ENCODE measurements at places on chromosomes 4 and X. TPM values are rescaled to one million over a fixed set of nuclear protein-coding genes. Genes with fewer than 3 reads are reported as not detected.

Gene CLCN5
- 26.3 TPM for total RNA-seq

Gene EGF
- 3.0 TPM for total RNA-seq

Gene ASB11
- total RNA-seq: 0.74 TPM

Gene PNCK
- total RNA-seq: 10.3 TPM

Gene GRSF1
- total RNA-seq: 75.6 TPM

Gene SHROOM2
- 5.8 TPM for total RNA-seq

Gene ODAM
- not detected for total RNA-seq

Gene PPBP
- 6.5 TPM for total RNA-seq

Gene STPG2
- 1.0 TPM for total RNA-seq

Gene HSFX2
- total RNA-seq: 0.95 TPM

- no peak for DNase-seq
These were observed 101.2 kb downstream of the ZNF674 start for GRCh38 chrX:46444011-46444410.

DNA sequence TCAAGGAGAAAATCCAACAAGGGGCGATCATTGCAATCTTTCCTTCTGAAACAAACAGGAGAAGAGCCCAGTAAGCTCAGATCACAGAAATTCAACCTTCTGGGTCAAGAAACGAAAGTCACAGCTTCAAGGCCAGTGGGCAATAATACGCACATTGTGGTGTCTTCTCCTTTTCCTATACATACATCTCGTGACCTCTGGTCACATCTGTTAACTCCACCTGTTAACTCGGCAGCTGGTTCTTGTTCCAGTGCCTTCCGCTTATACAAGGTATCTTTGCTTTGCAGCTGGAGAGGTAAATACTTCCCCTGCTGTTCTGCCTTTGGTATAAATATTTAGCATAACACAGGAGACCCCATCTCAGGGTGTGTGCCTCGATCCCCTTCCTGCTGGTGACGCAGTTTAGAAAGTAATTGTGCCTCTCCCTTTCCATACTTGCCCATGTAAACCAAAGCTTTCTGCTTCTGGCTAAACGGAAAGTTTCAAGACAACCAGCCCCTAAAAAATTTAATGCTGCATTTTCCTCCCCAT is 45.0 kb downstream of the CCDC149 start:
- DNase-seq: no peak

DNA sequence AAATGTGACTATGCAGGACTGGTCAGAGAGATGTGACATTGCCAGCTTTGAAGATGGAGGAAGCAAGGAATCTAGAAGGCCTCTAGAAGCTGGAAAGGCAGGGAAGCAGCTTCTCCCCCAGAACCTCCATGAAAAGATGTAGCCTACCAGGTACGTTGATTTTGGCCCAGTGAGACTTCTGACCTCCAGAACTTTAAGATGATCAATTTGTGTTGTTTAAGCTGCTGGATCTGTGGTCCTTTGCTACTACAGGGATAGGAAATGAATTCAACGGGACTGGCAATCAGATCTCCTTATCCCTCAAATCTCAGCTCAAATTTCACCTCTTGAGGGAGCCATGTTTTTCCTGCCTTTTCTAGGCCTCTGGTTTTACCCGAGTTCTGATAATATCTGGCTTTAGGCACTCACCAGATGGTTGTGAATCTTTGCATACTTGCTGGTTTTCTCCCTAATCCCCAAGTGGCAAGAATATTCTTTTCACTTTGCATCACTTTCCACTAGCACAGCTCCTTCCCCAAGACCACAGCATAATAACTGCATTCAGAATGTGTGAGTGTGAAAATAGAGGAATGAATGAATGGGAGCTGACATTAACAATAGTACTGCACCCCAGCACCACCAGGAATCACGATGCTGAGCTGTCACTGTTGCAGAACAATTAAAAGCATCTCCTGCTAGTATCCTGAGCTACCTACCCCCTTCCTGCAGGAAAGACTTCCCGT is 25.5 kb upstream of the TMSB4X start:
- no peak for DNase-seq

DNA sequence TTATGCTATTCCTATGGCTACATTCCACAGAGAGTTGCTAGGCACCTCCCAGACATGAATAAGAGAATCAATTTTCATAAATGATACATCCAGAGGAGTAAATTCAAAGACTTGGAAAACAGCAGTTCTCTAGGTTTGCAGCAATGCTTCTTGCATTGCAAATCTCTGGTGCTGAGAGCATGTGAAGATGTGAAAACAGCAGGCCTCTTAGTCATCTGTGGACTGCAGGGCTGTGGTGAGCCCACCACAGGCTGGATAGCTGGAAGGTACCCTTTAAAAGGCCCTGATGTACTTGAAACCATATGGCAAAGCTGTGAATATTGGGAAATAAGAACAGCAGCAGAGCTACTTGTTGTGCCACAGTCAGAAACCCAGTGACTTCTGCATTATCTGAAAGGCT is 2135.9 kb downstream of the ARAP2 start:
- DNase-seq: no peak

GRCh38 chr4:60812811-60813210 is 387.3 kb upstream of the ADGRL3 start:
- DNase-seq: no peak

DNA sequence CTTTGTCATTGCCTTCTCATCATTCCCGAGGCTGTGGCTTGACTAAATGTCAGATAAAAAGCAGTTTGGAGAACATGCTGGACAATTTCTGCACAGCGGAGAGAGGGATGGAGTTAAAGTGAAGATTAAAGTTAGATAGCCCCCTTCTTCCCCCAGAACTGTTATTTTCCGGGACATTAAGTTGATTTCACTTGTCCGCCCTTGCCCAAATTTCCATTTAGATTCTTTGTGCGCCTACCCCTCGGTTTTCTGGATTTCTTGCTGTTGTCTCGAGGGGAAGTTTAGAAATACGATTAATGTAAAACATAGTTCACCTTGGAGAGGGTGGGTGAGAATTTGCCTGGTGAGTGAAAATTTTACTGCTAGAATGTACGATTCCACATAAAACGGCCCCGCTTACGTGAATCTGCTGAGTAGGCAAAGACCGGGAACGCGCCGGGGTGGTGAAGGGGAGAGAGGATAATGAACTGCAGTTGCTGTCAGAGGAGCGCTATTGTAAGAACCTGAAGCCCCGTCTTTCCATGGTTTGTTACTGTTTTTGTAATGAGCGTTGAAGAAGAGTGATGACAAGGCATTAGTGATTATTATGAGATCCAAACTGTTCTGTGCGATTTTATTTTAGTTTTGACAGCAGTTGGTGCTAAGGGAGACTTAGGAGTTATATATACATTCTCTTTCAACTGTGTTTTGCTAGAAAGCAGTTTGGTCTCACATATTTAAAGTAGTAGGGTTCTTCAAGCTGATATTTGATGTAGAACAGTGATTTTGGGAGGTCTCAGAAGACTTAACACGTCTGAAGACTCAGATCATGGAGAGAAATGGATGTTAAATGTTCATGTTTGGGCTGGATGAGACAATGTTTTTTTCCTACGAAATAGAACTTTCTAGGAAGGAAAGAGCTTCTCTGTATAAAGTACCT is 73.0 kb downstream of the AFF1 start:
- DNase-seq: no peak

DNA sequence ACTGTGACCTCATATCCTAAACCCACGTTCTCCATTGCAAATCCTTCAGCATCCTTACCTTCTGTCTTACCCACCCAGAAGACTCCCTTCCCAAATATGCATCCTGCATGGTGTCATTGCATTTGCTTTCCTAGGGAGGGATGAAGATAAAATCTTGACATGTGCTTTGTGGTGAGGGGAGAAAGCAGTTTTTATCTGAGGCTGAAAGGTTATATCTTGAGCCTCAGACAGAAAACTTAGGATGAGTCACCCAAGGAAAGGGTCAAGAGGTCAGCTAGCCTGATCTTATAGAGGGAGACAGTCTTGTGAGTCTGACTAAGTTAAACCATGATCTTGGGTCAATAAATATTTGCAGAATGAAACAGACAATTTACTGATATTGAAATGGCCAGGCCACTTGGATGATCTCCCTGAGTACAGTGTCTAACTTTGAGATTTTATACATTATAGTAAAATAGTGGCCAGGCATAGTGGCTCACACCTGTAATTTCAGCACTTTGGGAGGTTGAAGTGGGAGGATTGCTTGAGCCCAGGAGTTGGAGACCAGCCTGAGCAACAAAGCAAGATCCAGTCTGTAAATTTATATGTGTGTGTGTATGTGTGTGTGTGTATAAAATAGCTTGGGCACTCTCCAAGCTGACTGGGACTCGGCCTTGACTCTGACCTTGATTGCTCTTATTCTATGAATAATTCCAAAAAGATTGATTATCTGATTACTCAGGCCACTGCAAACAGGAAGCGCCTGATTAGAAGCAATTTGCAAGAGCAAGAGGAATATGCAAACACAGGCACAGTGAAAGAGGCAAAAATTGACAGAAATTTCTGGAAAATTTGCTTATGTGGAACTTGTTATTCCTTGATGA is 15.4 kb upstream of the FAM9C start:
- DNase-seq: no peak

GRCh38 chr4:123870216-123870876 is 473.8 kb downstream of the SPRY1 start:
- DNase-seq: no peak

- DNase-seq: no peak
These were observed 19.1 kb upstream of the ARSJ start for GRCh38 chr4:113998531-113998930.

DNA sequence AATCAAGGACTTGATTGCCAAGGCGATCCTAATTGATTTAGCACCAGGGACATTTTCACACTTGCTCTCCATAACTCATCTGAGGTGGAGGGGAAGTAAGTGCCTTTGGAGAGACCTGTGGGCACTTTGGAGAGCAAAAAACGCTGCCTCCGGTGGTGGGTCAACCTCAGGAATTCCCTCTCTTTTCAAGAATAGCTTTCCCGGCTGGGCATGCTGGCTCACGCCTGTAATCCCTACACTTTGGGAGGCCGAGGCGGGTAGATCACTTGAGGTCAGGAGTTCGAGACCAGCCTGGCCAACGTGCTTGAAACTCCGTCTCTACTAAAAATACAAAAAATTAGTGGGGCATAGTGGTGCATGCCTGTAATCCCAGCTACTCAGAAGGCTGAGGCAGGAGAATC is 49.2 kb downstream of the PRPS1 start:
- no peak for DNase-seq

GRCh38 chr4:30939684-30940083 is 219.5 kb downstream of the PCDH7 start:
- DNase-seq: no peak

- no peak for DNase-seq
These were observed 131.1 kb downstream of the KLHL8 start for GRCh38 chr4:87089368-87089767.

GRCh38 chrX:78075787-78076389 is 28.2 kb upstream of the PGK1 start:
- DNase-seq: no peak

- DNase-seq: no peak
These were observed 71.0 kb upstream of the DHX15 start for GRCh38 chr4:24655326-24655725.

DNA sequence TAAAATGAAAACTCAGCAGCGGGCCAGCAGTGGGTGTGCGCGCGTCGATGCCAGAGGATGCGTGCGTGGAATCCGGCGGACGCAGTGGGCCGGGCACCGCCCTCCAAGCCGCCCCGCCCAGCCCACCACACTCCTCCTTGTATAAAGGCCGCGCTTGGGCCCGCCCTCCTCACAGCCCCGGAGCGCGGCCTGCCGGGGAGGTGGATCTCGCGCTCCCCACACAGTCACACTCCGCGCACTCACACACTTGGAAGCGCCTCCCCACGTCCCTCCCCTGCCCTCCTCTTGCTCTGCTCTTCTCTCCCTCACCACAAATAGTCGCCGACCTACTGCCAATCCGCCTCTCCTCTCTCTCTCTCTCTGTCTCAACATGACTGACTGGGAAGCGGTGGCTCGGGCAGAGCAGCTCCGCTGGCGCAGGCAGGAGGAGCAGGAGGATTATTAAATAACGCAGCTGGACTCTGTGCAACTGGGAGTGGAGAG is at the start of gene CCSER1:
CCSER1 (plus strand) TSS at position 172 of the 483 bp plus-strand sequence.
- peak; percentile 52 for DNase-seq

DNA sequence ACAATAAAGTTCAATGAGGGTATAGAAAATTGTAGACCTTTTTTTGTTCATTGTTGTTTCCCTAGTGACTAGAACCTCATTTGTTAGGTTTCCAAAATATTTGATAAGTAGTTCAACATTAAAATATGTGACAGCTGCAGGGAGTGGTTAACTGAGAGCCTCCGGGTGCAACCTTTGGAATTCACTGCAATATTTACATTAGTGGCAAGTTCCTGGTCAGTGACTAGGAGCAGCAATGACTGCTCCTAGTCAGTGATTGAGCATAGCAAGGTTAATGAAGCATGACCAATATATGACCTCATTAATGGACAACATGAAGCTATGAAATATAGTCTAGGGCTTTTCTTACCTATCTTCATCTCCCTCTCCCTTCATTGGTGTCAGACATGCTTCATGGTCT is 65.8 kb upstream of the FAM47A start:
- DNase-seq: no peak

DNA sequence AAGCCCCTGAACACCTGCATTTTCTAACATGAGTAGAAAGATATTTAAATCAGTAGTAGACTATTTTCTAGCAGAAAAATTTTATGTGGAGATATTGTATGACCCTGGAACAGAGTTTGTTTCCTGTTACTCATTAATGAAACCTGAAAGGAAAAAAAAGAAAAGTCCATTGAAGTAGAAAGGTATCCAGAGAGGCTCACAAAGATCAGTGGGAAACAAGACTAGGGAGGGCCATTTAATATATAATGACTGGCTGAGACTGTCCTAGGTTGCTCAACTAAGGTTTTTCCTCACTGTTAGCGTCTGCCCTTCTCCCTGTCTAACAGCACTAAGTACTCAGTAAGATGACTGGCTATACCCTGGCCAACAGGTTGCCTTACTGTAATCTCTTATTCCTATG is 788.6 kb downstream of the GLUD2 start:
- no peak for DNase-seq

- DNase-seq: no peak
These were observed 21.6 kb downstream of the TSPAN6 start for GRCh38 chrX:100615005-100615404.

GRCh38 chrX:131262738-131263679 is 26.1 kb downstream of the IGSF1 start:
- DNase-seq: no peak

GRCh38 chr4:36337665-36338185 is 56.3 kb downstream of the DTHD1 start:
- DNase-seq: no peak

DNA sequence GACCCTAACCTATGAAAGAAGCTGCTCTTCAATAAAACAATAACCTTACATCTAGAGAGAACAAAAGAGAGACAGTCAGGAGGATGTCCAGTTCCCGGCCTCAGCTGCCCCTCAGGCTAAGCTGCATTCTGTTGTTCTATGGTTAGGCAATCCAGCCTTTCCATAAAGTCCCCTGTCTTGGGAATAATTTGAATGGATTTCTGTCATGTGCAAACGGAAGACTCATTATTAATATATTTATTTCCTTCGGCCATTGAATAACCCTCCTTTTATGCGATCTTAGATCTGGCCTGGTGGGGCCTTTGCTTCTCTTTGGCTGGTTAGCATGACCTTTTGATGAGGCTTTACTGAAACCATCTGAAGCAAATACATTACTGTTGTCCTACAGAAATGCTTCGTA is 80.1 kb downstream of the ANKRD50 start:
- no peak for DNase-seq

Measured in urinary bladder (tissue), 4 donors.